ENCODE measurements at places on chromosomes 2 and 18.

DNA sequence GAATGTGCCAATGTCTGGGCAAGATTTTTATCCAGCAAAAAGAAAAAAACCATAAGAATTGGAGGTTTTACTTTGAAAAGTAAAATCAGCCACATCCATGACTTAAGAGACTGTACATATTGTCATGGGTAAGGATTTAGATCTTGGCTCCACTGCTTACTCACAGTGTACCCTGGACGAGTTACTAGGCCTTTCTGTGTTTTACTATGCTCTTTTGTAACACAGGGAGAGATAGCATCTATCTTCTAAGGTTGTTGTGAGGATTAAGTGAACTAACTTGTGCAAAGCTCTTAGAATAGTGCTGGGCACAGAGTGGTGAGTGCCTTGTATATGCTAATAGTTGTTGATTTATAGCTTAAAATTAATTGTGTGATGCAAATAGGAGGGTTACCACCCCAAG lies 255.9 kb downstream of the NEDD4L start:
- no peak for DNase-seq

DNA sequence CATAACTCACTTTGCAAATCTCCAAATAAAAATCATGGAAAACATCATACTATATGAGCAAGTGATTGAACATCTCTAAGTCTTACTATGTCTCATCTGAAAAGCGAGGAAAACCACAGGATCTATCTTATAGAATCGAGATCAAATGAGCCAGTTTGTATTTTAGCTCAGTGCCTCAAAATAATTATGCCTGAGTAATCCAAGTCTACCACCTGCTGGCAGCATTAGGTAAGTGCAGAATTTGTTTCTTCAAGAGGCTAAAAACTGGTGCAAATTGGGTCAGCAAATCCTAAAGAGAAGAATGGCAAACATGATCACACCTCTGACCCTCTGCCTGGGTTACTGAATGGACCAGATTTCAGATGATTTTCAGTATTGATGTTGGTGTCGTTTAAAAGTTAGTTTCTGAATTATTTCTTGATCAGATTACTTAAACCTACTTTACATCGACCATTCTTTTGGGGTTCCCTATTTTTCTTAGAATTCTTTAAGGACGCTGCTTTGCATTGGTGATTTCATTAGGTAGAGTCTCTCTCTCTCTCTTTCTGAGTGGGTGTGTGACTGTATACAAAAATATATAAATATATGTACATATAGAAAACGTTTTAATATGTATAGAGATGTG lies 12.7 kb upstream of the FHOD3 start:
- peak; percentile 28 for DNase-seq

DNA sequence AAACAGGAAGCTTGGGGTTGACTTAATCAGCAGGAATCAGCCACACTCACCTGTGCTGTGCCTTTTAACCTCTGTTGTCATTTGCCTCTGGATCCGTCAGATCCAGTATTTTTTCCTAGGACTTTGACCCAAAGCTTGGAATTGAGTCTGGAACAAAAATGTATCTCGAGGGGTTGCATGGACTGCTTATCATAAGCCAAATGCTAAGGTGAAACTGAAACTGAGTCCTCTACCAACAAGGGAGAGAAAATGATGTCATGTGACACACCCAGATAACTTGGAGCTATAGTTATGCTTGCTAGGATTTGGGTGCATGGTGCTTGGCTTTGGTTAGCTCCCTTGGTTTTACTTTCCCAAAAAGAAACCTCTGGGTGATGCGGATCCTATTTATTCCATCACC lies 2158.6 kb upstream of the PIK3C3 start:
- no peak for DNase-seq

DNA sequence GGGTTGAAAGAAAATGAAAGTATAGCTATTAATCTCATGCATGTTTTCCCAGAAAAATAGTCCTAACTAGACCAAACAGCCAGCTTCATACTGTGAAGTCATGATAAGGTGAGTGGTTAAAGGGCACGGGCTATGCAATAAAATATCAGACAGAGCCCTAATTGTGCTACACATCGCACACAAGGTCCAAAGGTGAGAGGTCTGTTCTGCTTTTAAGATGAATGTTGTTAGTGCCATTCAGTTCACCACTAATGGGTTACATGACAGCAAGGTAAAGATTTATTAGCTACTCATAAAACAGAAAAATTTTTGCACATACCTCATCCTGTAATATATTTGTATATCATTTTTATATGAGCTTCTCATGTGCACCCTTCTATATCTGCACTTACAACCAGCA lies 105.0 kb upstream of the STK17B start:
- no peak for DNase-seq

- DNase-seq = no peak
Measured at GRCh38 chr2:10202131-10202665, 79.7 kb downstream of the RRM2 start.

- no peak for DNase-seq
Measured at GRCh38 chr2:193240752-193241151, 1046.0 kb upstream of the TMEFF2 start.

- no peak for DNase-seq
Measured at GRCh38 chr2:120803764-120804335, 68.2 kb downstream of the GLI2 start.

GRCh38 chr18:35641916-35642315 lies 60.4 kb downstream of the GALNT1 start:
- DNase-seq = no peak

DNA sequence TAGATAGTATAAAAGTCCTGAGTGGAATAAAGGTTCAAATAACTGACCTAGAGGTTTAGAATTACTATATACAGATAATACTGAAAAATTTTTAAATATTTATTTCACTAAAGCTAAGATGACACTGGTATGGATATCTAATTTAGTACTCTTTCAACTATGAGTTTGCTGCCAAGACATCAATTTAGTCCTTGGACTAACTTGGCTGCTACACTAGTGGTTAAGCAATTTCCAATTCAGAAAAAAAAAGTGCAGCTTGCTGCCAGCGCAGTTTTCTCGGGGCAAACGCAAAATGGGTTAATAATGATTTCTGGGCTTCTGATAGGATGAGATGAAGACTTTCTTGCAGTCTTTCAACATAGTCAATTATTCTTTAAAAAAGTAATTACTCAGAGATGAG lies 10.8 kb downstream of the BUB1 start:
- DNase-seq = no peak

GRCh38 chr2:210536973-210537650 lies 19.3 kb upstream of the CPS1 start:
- DNase-seq = no peak

- no peak for DNase-seq
Measured at GRCh38 chr2:44226753-44227152, 48.5 kb upstream of the SLC3A1 start.

DNA sequence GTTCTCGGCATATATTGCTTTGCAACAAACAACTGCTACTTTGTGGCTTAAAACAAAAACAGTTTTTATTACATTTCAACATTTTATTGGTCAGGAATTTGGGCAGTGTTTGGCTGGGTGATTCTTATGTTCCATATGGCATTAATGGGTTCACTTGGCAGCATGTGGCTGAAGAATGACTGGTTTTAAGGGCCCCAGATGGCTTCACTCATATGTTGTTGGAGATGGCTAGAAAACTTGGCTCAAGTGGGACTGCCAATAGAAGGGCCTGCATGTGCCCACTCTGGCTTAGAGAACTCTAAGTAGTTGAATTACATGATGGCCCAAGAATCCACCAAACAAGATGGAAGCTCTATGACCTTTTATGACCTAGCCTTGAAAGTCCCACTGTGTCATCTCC lies 86.1 kb downstream of the FASTKD2 start:
- DNase-seq = no peak

DNA sequence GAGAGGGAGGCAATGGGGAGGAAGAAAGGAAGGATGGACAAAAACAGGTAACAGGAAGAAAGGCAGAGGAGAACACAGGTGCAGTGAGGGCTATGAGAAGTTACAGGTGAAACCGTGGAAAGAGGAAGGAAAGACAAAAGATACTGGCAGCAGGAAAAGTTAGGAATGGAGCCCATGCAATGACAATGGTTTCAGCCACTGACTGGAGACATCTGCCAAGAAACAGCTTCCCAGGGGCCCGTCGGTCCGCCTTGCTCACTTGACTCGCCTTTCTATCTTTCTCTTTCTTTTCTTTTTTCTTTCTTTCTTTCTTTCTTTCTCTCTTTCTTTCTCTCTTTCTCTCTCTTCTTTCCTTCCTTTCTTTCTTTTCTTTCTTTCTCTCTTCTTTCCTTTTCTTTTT lies 37.5 kb downstream of the ST8SIA5 start:
- no peak for DNase-seq

GRCh38 chr2:70799706-70800105 lies 9.3 kb upstream of the FIGLA start:
- no peak for DNase-seq

DNA sequence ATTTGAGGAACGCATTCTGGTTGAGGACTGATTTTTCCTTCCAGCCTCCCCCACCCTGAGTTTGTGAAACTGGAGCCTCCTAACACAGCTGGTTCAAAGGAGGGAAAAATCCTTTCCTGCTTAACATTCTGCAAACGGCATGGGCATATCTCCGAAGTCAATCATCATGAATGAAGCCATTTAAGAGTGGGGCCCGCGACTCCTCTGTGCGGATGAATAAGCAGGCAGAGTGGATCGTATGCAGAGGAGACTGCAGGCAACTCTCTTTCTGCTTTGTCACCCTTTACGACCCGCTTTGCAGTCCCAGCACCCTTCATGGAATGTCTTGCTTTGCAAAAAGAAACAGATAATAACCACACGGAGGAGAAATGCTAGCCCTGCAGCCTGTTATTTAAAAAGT lies 305.2 kb downstream of the CLIP4 start:
- DNase-seq = no peak

GRCh38 chr2:102238039-102238756 lies 51.4 kb downstream of the IL1RL2 start:
- DNase-seq = no peak

DNA sequence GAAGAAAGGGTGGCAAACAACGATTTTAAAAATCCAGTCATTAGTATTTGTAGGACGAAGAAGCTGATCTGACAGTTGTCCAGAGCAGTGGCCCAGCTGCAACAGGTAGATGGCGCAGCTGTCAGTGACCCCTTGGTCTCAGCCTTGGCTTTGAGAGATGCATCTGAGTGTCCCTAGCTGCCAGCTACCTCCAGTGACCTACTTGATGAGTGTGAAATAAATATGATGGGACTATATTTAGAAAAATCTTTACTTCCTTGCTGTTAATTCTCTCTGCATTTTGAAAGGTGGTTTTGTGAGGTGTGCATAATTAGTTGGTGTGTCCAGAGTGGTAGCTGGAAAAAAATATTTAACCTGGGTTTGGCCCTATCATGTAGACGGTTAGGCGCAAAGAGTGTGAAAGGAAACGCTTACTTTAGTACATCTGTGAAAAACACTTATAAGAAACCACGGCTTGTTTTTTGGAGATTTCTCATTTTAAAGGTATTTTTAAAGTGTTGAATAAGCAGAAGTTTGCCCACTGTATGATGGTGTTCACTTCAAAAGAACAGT lies 963 bp downstream of the INPP1 start:
- no peak for DNase-seq

- DNase-seq = no peak
Measured at GRCh38 chr2:232139171-232139594, 177.7 kb downstream of the DIS3L2 start.

DNA sequence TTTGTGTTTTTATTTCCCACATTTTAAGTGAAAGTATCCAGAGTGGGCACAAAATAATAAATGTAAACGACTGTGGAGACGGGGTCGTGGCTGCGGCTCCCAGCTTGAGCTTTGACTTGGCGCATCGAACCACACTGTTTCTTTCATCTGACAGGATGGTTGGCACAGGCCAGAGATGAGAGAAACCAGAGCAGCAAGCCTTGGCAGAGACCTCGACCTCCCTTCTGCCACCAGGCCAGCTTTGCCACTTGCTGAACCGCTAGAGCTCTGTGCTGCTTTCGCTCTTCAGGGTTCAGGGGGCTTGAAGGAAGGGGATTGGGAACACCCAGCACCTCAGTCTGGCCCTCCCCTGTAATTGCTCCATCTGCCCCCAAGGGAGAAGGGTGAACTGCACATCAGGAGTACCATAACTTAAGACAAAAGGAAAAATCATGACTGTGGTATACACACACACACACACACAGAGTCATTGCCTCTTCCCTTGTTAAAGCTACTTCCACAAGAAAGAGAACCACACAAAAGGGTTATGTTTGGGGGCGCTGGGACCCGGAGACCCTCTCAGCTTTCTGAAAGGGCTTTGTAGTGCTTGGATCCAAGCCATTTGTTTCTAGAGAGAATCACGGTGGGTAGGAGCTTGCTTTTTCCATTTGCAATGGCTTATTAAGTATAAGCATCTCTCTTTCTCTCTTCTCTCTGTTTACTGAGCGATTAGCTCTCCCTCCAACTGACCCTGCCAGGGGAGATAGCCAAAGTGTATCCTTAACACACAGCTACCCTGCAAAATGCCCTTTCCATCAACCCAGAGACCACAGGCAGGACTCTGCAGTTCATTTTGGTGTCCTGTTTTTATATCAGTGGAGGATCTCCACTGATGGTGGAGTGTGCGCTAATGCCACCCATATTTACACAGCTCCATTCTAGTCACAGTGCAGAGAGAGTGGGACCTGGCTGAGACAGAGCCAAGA lies 23.0 kb downstream of the POU3F3 start:
- DNase-seq = no peak

- DNase-seq = no peak
Measured at GRCh38 chr2:25744055-25744454, 70.7 kb upstream of the DTNB start.

DNA sequence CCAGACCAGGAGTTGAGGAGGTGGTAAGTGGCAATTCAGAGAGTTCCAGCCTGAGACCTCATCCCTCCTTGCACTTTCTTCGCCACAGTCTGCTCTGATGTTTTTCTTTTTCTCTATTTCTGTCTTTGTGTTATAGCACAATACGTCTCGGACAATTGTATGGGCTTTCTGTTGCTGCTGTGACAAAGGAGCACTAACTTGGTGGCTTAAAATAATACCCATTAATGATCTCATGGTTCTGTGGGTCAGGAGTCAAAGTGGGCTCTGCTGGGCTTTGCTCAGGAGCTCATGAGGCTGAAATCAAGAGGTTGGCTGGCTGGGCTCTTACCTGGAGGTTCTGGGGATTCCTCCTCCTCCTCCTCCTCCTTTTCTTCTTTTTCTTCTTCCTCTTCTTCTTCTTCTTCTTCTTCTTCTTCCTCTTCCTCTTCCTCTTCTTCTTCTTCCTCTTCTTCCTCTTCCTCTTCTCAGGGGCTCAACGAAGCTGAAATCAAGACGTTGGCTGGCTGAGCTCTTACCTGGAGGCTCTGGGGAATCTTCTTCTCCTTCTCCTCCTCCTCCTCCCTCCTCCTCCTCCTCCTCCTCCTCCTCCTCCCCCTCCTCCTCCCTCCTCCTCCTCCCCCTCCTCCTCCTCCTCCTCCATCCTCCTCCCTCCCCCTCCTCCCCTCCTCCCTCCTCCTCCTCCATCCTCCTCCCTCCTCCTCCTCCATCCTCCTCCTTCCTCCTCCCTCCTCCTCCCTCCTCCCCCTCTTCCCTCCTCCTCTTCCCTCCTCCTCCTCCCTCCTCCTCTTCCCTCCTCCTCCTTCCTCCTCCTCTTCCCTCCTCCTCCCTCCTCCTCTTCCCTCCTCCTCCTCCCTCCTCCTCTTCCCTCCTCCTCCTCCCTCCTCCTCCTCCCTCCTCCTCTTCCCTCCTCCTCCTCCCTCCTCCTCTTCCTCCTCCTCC lies 104.0 kb downstream of the GATA6 start:
- DNase-seq = no peak
